ENCODE measurements at places on chromosomes 16 and 17. TPM values are rescaled to one million over a fixed set of nuclear protein-coding genes. Genes with fewer than 3 reads are reported as not detected.

The PDE6G gene
- total RNA-seq: 26.3 TPM

The MPP2 gene
- 1.2 TPM for total RNA-seq

The BRIP1 gene
- total RNA-seq: 15.5 TPM

The PRDM7 gene
- total RNA-seq: not detected

The CD19 gene
- total RNA-seq: not detected

The SGSH gene
- 29.8 TPM for total RNA-seq

The MEOX1 gene
- total RNA-seq: 0.47 TPM

The DNAI2 gene
- 0.69 TPM for total RNA-seq

The FOXL1 gene
- not detected for total RNA-seq

The PABPN1L gene
- total RNA-seq: not detected

The DHRS7B gene
- total RNA-seq: 14.0 TPM

The RBBP6 gene
- 61.1 TPM for total RNA-seq

The CD79B gene
- 44.8 TPM for total RNA-seq

The G6PC1 gene
- total RNA-seq: not detected

The SYCE1L gene
- 3.8 TPM for total RNA-seq

The PERCC1 gene
- total RNA-seq: not detected

The MLST8 gene
- total RNA-seq: 38.3 TPM

The WFIKKN2 gene
- total RNA-seq: not detected

The SBK1 gene
- total RNA-seq: 4.4 TPM

The RPH3AL gene
- total RNA-seq: 2.6 TPM

The TBC1D3G gene
- total RNA-seq: not detected

The NUBP2 gene
- 52.9 TPM for total RNA-seq

The KRT12 gene
- not detected for total RNA-seq

The GAS2L2 gene
- total RNA-seq: not detected

The CSH1 gene
- not detected for total RNA-seq

The FBXL19 gene
- 28.5 TPM for total RNA-seq

The KAT8 gene
- total RNA-seq: 53.5 TPM

The TSPOAP1 gene
- total RNA-seq: 77.0 TPM

The PKMYT1 gene
- total RNA-seq: 91.5 TPM

The RSKR gene
- 31.8 TPM for total RNA-seq
